Activated gamma-delta T cell treated with anti-CD3 and anti-CD28 coated beads, Interleukin-2, amount 50 U/mL, for 16 hours (primary cell): ENCODE measurements at places on chromosomes 7 and 10.

DNA sequence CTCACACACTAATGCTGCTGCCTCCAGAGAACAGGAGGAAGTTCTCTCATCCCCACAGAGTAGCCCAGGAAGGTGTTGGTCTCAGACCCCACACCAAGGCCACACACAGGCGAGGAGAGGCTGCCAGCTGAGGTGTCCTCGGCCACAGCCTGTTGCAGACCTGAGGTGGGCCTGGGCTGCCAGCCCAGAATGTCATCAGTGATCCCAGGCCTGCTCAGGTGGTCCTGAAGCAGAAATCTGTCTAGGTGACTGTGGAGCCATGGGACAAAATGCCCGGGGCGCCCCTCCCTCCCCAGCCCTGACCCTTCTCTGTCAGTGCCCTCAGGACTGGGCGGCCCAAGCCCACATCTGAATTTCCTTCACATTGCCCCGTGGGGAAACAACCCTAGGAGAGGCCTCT is 43.5 kb upstream of the LRRC4 start:
- no peak for DNase-seq

- DNase-seq: no peak
These were observed 19.3 kb downstream of the MACC1 start for GRCh38 chr7:20197837-20198236.

- DNase-seq: no peak
These were observed 103.9 kb upstream of the LEP start for GRCh38 chr7:128137181-128137580.

DNA sequence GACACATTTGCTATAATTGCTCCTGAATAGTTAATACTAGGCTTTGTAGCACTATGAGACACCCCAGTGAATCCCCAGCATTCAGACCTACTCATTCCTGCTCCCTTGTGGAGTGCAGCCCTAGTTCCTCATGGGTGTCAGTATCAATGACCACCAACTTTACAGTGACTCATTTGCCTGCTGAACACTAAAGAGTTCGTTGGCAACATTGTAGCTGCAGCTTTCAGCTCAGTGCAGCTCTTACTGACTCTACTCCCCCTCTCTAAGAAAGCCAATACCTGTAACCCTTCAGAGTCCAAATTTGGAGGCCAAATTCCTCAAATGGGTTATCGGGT is 127.1 kb upstream of the MTPN start:
- DNase-seq: no peak

GRCh38 chr10:119268871-119269506 is 61.6 kb downstream of the GRK5 start:
- DNase-seq: peak; percentile 55

DNA sequence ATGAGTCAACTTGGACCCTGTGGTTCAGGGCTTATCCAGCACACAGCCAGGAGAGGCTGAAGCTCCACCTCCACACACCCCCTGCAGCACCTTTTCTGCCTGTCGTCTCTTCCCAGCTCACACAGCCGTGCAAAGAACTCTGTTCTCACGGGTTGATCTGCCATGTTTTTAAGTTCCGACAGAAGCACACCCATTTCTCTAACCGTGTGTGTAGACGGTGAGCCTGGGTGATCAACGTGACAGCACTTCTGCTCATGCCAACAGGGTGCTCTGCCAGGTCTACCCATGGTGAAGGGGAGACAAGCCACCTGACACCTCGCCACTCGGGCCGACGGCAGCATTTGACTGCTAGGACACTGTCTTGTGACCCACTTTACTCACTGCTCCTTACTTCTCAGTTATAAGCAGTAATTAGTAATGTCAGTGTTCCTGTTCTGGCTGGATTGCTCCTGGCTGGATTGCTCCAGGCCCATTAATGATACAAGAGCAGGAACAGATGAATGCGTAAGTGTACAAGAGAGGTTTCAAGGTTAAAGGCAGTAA is 90.5 kb downstream of the RNF216 start:
- DNase-seq: no peak

DNA sequence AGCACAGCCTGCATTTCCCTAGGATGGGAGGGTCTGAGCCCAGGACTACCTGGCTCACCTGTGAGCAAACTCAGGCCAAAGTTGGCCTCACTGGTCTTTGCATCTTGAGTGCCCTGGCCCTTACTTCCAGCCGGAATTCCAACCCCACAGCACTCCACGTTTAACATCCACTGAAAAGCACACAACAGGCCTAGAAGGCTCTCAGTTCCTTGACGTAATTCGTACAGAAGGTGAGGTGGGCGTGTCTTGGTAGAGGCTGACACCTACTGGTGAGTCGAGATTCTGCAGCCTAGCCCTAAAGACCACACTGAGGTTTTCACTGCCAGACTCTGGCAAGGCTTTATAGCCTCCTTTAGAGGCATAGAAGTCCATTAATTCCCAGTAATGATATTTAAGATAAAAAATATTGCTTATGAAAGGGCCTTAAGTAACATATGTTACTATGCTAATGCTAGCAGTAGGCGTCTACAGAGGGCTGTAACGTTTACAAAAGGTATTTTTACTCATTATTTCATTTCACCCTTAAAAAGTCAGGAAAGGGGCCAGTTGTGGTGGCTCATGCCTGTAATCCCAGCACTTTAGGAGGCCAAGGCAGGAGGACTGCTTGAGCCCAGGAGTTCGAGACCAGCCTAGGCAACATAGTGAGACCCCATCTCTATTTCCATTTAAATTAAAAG is 95.8 kb downstream of the HIP1 start:
- DNase-seq: peak; percentile 32

GRCh38 chr10:103278537-103278823 is 1.5 kb downstream of the INA start:
- DNase-seq: no peak

DNA sequence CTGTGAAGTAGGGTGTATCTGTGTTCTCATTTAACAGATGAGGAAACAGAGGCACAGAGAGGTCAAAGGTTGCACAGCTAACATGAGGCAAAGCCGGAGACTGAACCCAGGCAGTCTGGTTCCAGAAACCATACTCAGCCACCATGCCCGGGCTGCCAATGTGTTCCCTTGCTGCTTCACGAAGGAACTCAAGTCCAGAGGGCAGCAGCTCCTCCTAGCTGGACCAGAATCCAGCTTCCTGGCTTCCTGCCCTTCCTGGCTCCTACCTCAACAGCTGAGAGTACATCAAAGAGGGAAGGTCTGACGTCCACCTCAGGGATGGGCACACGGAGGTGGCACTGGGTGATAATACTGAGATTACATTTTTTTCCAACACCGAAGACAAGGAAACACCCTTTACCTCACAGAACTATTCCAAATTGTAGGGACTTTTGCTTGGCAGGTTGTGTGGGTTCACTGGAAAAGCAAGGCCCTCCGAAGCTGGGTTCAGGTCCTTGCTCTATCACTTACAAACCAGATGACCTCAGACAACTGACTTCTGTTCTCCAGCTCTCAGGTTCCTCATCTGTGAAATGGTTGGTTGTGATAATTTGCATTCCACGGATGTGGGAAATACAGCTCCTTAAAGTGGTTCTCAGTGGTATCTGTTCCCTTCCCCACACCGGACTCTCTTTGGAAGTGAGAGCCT is 154.1 kb upstream of the ZMIZ1 start:
- DNase-seq: no peak

- no peak for DNase-seq
These were observed 175.3 kb downstream of the RAPGEF5 start for GRCh38 chr7:22181663-22182062.

DNA sequence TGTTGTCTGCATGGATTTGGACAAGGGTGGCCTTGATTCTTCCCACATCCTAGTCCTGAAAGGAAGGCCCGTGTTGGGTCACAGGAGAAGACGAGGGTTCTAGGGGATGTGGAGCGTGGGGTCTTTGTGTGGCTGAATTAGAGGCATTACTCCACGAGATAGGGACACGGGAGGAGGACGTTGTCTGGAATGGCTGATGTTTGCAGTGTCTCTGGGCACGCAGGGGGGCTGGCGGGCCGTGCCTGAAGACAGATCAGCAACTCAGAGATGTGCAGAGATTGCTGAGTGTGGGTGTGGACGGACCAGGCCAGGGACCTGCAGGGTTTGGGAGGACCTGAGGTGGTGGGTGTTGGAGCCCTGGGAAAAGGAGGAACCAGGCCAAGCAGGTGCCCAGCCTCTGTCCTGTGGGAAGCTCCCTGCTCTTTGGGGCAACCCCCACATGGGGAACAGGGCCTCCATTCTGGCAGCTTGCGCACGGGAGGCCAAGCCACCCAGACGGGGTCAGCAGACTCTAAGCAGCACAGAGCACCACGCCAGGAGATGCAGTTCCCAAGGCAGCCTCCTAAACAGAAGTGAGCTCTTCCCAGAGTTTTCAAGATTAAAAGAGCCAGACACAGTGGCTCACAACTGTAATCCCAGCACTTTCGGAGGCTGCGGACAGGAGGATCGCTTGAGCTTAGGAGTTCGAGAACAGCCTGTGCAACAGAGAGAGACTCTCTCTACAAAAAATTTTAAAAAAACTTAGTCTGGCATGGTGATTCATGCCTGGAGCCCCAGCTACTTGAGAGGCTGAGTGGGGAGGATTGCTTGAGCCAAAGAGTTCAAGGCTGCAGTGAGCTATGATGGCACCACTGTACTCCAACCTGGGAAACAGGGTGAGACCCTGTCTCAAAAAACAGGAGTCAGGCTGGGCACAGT is 71.0 kb upstream of the GTF2I start:
- DNase-seq: no peak

DNA sequence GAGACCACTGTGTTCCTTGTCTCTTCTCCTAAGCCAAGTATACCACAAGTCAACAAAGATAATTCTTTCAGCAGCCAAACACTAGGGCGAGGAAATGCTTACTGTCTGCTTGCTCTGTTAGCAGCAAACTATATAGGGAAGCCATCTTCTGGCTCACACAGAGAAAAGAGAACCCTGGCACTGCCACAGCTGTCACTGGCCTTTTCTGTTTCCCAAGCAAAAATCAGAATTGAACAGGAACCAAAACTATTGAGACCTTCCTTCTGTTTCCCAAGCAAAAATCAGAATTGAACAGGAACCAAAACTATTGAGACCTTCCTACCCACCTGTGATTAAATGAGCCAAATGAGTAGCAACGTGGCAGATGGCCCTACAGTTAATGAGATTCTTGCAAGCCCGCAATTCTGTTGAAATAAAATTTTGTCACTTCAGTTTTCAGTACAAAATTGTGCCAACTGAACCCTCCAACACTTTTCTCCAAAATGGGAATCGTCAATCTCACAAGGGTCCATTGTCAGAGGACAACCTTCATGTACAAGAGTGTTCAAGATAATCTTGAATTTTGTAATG is 54.5 kb downstream of the LRRTM3 start:
- DNase-seq: no peak

DNA sequence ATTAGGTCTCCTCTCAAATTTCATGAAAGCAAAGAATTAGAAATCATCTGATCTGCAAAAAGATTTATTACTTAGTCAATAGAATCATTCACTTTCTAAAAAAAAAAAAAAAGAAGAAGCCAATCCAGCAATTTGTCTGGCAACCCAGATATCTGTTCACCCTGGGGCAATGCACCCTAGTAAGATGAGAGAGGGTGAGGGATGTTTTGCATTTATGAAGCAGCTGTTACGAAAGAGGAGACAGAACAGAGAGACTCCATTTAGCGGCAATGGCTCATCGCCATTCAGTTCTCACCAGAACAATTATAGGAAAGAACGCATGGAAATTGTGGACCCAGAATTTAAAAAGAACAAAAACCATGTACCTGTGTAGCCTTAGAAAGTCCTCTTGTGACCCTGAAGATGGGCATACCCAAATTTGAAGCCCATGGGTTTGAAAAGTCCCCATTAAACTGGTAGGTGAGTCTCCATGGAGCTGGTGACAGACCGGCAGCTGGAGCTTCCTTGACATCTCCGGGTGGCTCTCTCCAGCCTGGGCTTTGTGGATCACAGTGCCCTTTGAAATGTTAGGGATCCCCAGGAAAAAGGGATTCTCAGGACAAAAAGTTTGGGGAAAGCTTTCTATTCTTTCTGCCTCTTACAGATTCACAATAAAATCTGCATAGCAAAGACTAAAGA is 45.5 kb upstream of the CCDC3 start:
- no peak for DNase-seq

DNA sequence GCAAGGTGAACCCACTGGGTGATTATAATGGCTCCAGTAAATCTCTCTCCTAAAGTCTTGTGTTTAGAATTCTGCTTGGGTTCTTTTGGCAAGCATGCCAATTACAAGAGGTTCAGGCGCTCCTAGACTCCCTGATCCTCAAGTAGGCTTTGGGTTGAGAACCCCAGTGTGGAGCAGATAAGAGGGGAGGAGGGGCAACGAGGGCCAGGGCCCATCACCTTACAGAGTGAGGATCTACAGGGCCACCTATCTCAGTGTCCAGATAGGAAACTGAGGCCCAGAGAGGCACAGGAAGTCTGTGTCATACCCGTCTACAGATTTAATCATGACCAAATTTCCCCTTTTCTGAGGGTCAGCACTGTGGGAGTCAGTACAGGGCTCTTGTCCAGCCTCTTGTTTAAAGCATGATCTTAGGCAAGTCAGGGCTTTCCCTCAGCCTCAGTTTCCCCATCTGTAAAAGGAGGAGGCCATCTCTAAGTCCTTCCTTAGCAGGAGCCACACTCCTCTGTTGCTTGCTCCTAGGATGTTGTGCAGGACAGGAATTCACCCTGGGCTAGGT is 4.4 kb downstream of the TACR2 start:
- no peak for DNase-seq

- DNase-seq: no peak
These were observed 168.7 kb downstream of the CELF2 start for GRCh38 chr10:11186374-11186773.

- no peak for DNase-seq
These were observed 26.0 kb downstream of the KAT6B start for GRCh38 chr10:74852381-74852780.

DNA sequence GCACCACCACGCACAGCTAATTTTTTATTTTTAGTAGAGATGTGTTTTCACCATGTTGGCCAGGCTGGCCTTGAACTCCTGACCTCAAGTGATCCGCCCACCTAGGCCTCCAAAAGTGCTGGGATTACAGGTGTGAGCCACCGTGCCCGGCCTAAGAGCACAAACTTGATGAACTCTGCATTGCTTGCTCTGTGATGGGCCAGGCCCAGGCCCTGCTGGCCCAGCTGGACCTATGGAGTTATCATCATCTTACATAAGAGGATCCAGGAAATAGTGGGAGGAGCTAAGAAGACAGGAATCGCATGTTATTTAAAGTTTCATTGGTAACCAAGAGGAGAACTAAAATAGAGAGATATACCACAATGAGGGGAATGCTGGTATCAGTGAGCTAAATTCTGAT is 86.9 kb downstream of the DAGLB start:
- no peak for DNase-seq

GRCh38 chr7:103919272-103919868 is 70.1 kb downstream of the RELN start:
- DNase-seq: no peak

DNA sequence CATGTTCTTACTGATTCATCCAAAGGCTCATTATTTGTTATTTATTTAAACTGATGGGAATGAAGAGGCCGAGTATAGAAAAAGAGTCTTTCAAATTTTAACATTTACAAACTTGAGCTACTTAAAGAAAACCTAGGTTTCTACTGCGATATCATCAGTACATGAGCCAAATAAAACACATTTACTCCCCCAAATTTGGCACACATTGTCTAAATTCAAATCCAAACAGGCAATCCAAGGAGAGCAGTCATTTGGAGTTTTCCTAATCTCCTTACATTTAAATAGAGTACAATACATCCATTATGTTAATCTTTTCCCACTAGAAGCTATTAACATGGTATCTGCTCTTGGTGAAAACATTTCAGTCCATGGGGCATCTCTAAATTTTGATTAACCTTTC is 2.2 kb downstream of the NMT2 start:
- no peak for DNase-seq
